Renal cortex interstitium (tissue), 15 donors: ENCODE measurements at places on chromosomes 3 and 15. TPM values are rescaled to one million over a fixed set of nuclear protein-coding genes. Genes with fewer than 3 reads are reported as not detected.

GRCh38 chr3:105906836-105907235 is 38.0 kb upstream of the CBLB start:
- no peak for DNase-seq

GRCh38 chr3:178223876-178224275 is 312.4 kb upstream of the KCNMB2 start:
- DNase-seq, result no peak

DNA sequence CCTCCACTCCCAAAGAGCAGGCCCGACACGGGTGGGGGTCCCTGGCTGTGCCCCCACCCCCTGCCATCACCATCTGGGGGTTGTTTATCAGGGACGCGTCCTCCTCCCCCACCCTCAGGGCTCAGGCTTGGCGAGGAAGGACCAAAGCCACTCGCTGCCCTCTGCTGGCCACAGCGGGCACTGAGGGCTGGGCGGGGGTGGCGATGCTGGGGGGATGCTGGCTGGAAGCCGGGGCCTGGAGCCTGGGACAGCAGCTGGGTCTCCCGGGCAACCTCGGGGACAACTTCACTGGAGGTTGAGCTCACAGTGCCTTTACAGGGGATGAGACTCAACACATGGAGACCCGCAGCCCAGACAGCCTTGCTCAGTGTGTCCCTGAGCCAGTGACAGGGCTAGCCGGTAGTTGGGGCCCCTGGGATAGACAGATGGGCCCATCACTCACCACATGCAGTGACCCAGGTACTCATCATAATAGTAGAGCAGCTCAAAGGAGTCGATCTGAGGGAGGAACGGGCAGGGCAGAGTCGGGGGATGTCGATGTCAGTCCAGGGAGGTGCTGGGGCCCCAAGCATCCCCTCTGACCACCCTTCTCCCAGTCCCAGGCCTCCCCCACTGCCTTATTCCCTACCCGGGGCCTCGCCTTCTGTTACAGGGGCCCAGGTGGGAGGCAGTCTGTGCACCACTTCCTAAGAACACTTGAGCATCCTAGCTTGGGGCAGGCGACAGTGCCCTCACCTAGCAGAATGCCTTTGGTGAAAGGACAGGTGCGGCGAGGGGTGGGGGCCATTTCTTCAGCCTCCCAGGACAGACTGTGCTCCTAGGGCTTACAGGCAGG is 5.9 kb upstream of the CALML4 start:
- DNase-seq, result no peak

DNA sequence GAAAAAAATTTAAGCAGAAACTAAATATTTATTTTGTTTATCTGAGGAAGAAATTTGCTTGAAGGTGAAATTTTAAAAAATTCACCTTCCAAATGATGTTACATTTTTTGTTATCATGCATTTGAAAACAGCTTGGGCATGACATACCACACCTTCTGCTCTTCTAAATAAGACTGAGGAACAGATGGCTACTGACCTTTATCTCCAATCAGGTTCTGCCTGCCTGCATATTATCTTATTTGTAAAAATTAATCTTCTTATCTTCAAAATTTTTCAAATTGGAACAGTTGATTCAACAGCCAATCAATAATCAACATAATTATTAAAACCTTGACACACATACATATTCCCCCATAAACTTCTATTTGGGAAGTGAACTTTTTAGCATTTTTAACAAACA is 641.8 kb upstream of the ZNF385D start:
- DNase-seq, result no peak

DNA sequence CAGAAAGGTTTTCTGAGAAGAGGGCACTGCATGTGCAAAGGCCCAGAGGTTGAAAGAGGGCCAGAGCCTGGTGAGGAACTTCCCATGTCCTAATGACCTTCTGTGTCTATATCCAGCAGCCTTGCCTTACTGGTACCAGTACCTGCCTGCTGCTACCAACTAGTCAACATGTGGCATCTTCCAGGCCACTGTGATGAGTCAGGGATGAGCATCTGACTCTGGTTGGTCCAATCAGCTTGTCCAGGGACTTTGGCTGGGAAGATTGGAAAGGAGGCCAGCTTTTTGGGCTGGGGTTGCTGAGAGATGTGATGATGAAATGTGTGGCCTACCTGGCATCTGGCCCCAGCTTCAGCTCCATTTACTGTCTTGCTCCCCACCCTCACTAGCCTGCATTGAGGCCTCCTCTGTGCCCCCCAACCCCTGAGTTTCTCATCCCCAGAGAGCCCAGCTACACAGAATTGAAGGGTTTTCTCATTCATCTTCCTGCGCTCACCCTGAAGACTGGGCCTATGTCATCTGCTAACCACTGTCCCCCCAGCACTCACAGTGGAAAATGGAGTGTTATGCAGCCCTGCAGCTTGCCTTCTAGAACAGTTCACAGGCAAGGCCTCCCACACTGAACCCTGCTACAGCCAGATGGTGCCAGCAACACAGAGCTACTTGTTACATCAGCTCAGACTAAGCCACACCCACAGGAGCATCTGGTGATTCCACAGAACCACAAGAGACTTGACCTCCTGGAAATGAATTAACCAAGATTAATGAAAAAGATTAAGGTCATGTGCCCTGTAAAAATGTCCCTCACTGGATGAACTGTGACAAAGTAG is 1.3 kb upstream of the TWF2 start:
- DNase-seq, result no peak

GRCh38 chr3:67059443-67059842 is 61.3 kb downstream of the KBTBD8 start:
- DNase-seq, result no peak

DNA sequence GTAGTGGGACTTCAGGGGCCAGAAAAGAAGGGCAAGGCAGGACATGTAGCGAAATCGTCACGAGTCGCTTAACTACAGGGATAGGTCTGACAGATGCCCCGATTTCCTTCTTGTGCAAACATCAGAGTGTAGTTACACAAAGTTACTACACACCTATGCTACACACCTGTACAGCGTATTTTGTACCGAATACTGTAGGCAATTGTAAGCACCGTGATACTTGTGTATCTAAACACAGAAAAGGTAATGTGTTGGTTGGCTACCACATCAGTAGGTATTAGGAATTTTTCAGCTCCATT is 515 bp upstream of the MTHFS start:
- no peak for DNase-seq

DNA sequence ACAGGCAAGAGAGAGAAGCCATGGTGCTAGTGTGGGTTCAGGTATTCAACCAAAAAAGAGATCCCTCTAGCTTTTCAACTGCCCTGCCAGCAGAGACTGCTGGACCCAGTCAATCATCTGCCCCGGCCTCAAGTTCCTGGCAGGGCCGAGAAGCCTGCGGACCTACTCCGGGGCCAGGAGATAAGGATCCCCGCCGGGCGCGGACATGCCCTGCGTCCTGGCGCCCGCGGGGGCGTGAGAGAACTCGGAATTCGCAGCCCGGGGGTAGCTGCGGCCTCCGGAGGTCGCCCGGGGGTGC is 821 bp upstream of the MAGI1 start:
- DNase-seq, result no peak

DNA sequence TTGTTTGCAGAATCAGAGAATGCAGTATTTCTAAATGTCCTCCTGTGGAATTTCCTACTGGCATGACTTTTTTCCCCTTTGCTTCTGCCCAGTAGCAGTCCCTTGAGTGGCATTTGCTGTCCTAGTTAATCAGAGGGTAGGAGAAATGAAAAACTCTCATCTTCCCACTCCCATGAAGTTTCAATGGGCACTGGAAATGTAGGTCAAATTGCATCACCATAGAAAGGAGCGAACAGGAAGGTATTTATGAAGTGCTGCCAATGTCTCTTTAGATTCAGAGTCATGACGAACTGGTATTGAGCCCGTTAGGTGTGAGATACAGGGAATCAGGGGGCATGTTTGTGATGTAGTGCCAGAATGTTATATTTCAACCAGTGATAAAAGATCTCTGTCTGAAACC is 23.2 kb downstream of the ATXN7 start:
- no peak for DNase-seq

GRCh38 chr3:20043396-20043795 is 3.1 kb downstream of the KAT2B start:
- DNase-seq, result no peak

- no peak for DNase-seq
Measured at GRCh38 chr3:15646851-15647511, 45.4 kb downstream of the BTD start.

DNA sequence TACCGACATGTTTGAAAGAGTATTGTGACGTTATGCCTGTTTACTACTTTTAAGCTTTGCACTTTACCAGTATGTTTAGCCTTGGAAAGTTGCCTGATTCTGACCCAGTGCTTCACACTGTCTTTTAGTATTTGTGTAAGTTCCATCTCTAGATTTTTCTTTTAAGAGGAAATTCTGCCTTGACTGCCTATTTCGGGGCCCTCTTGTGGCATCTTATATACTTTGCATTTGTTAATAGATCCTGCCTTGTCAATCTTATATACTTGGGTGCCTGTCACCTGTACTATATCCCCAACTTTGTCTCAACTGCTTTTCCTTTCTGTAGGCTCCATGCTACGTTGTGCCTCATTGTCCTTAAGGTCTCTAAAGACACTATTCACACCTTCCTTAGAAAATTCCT is 244.6 kb downstream of the STXBP5L start:
- no peak for DNase-seq

GRCh38 chr3:149506965-149507364 is 32.5 kb downstream of the TM4SF4 start:
- DNase-seq, result no peak

DNA sequence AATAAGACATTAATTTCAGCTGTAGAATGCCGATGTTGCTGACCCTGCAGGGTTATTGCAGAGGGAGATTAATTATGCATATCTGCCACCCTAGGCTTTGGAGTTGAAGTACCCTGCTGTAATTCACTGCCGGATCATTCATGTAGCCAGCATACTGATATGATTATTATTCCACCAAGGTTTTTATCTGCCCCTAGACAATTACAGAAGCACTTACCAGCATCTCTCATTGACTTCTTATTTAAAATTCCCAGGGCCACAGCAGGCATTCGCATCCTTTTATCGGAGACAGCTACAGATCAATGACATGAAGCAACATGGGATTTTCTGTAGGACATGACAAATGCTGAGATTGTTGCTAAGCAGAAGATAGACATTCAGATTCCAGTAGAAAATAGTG is 31.3 kb downstream of the IL1RAP start:
- no peak for DNase-seq

DNA sequence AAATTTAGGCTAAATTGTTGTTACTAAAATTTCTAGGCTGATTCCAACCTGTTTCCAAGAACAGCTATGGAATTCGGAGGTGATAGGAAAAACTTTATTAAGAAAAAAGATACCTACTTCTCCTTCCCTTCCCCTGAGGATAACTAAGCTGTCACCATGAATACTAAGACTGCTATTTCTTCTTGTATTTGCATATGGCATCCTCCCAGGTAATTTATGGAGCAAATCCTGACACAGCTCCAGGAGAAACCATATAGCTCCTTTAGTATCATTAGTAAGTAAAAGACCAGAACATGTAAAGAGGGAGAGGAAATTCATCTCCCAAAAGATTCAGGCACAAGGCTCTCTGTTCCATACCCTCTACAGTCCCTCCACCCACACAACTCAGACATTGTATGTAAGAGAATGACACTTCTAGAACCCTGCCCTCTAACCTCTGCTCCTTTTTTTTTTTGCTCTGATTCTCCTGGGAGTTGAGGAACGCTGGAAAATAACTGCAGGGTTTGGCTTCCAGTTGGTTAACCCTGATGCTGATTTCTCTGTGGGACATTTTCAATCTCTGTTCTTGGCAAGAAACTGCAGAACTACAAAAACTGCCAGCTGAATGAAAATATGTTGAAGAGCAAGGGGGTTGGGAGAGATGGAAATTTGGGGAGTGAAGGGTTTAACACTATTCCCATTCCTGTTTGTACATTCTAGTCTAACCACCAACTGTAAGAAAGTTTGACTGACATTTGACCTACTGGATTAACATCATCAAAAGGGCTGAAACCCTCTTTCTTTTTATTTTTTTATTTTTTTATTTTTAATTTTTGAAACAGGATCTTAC is 14.2 kb upstream of the MAGI1 start:
- no peak for DNase-seq

GRCh38 chr15:100734586-100734985 is 132.2 kb downstream of the ASB7 start:
- no peak for DNase-seq

GRCh38 chr3:129018751-129019150 is 17.6 kb downstream of the EFCC1 start:
- no peak for DNase-seq

- no peak for DNase-seq
Measured at GRCh38 chr3:144189044-144189443, 217.4 kb downstream of the DIPK2A start.

- DNase-seq, result no peak
Measured at GRCh38 chr3:24451461-24452099, 43.1 kb downstream of the THRB start.

- DNase-seq, result no peak
Measured at GRCh38 chr15:75237316-75237982, 20.7 kb upstream of the GOLGA6C start.

GRCh38 chr3:118817748-118818165 is 216.9 kb downstream of the IGSF11 start:
- no peak for DNase-seq

GRCh38 chr3:171654809-171655208 is 155.5 kb downstream of the PLD1 start:
- no peak for DNase-seq

DNA sequence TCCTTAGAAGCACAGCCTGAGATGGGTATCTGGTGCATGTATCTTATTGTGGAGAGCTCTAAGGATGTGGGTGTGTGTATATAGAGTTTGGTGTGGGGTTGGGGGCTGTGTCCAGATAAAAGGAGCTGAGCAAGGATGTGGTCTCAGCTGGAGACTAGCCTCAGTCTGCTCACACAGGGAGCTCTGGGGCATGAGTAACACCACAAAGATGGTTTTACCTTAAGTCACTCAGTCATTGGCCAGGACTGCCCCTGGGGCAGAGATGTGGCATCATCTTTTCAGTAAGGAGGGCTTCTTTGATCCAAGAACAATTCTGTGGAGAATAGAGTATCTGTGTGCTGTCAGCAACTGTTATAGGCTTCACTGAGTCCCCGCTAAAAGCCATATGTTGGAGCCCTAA is 163.4 kb upstream of the NUDT16 start:
- no peak for DNase-seq

GRCh38 chr15:23647421-23648370 is at the start of gene MAGEL2:
Gene MAGEL2 (minus strand): TSS chr15:23647867. CDS start chr15:23647742, 125 bp downstream.
- peak; percentile 58 for DNase-seq

EHHADH gene
- 26.3 TPM for polyA plus RNA-seq

SYNPR gene
- not detected for polyA plus RNA-seq

TM4SF18 gene
- polyA plus RNA-seq, result 23.1 TPM

SLC33A1 gene
- polyA plus RNA-seq, result 38.4 TPM

INO80 gene
- polyA plus RNA-seq, result 21.3 TPM

GPR27 gene
- 8.3 TPM for polyA plus RNA-seq

A4GNT gene
- 1.00 TPM for polyA plus RNA-seq

KBTBD12 gene
- polyA plus RNA-seq, result 1.0 TPM

TNFSF10 gene
- polyA plus RNA-seq, result 70.5 TPM

CPN2 gene
- 0.82 TPM for polyA plus RNA-seq

PPP1R14D gene
- polyA plus RNA-seq, result 0.27 TPM
